OCI-LY7 (cell line): ENCODE measurements at places on chromosomes 3 and 15.

GRCh38 chr3:80052271-80052670 is 284.5 kb upstream of the ROBO1 start:
- no peak for DNase-seq

DNA sequence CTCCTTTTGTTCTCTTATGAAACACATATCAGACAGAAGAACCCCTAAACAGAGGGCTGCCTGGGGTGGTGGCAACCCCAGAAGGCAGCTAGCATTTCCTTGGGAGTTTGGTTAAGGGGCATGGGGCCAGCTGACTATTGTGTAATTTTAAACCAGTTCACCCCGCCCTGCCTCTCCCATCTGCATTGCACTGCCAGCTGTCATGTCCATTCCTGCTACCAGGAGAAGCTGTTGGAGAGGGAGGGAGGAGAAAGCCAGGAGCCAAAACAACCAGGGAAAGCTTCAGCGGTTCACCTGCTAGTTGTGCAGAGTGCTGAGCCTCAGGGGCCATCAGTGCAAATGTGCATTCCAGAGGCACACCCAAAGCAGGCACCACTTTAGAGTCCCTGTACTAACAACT is 47.6 kb upstream of the ATP1B3 start:
- no peak for DNase-seq

- no peak for DNase-seq
Measured at GRCh38 chr3:51395493-51396213, 4.6 kb downstream of the RBM15B start.

- no peak for DNase-seq
Measured at GRCh38 chr3:40340541-40341170, 31.1 kb downstream of the EIF1B start.

DNA sequence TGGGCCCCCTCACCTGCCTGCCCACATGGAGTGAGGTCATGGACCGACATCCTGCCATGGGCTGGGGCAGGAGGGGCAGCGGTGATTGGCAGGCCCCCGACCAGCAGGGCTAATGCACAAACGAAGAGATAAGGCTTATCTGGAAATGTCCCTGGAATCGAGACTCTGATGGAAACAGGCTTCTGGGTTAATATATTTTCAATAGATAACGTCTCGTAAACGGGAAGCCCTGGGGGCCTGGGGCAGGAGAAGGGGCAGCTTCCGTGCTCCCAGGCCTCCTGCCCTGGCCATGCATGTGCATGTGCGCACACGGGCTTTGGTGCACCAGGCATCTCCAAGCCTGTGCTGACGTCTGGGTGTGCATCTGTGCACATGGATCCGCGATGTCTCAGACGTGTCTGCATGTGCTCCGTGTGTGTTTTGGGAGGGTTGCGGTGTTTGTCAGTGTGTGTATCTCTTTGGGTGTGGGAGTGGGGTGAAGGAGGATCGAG is 55.1 kb downstream of the DNAJB8 start:
- DNase-seq, result no peak

DNA sequence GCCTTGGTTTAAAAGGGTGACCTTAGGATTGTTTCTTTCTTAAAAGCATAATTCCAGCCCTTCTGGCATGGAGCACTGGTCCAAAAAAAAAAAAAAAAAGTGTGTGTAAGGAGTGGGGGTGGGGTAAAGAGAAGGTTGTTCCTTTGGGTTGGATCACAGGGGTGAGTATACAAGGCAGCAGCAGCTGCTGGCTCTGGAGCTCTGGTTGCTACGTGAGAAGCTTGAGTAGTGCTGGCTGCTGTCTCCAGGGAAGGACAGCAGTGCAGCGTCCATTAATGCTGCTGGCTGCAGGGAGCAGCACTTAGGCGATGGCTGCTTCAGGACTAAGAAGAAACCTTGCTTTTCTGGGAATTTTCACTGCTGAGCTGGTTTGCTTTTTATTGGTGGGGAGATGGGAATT is 2.3 kb downstream of the SETD5 start:
- peak; percentile 45 for DNase-seq

- no peak for DNase-seq
Measured at GRCh38 chr15:44215594-44215993, 20.5 kb upstream of the FRMD5 start.

DNA sequence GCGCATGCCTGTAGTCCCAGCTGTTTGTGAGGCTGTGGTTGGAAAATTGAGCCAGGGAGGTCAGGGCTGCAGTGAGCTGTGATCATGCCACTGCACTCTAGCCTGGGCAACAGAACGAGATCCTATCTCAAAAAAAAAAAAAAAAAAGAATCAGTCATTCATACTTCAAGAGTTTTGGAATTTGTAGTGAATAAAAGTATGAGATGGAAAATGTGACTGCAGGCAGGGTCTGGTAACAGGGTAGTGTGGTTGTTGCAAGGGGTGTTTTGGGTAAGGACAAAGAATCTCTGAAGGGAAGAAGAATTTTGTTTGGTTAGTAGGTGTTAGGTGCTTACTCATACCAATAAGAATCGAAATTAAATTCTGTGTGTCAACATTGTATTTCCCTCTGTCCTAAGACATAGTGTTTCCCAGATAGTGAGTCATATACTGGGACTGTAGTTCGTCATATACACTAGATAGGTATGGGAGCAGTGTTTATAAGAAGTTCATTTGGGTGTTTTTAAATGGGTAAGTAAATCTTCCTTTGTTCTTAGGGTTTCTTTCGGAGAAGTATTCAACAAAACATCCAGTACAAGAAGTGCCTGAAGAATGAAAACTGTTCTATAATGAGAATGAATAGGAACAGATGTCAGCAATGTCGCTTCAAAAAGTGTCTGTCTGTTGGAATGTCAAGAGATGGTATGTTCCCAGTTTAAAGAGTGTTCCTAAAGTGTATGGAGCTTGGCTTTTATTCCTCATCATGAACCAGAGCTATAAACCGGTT is 14.2 kb downstream of the NR1D2 start:
- DNase-seq, result no peak

GRCh38 chr3:5058471-5058951 is 63.6 kb upstream of the ARL8B start:
- no peak for DNase-seq

DNA sequence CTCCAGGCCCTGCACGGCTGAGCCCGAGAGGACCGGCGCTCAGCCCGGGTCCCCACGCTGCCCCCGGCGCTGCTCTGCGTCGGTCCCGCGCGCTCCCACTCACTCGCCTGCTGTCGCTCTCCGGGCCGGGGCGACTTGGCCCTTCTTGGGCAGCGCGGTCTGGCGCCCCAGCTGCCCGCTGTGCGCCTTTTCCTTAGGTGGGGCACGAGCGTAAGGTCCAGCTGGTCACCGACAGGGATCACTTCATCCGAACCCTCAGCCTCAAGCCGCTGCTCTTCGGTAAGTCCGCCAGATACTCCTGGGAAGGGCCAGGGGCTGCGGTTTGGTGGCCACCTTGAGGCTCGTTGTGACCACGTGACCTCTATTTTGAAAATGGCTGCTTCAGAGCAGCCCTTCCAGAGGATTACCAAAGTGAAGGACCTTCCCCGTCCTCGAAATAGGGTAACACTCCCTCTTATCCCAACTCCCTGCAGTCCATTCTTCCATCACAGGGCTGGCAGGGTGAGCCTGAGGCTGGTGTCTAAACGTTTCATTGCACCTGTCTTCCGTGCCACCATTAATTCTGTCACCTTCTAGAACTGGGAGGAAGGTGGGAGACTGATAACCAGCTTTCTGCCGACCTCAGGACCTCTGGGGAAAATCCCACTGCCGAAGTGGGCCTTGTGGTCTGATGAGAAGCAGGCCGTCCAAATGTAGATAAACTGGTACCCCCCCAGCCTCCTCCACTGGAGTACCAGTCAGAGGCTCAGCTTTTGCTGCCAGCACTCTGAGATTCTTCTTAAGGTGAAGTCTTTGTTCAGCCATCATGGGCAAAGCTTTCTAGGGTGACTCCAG is 812 bp downstream of the P4HTM start:
- DNase-seq, result peak; percentile 37

- no peak for DNase-seq
Measured at GRCh38 chr3:106341087-106341486, 472.3 kb upstream of the CBLB start.

- peak; percentile 76 for DNase-seq
Measured at GRCh38 chr3:112129925-112130637, 3.0 kb downstream of the GCSAM start.

DNA sequence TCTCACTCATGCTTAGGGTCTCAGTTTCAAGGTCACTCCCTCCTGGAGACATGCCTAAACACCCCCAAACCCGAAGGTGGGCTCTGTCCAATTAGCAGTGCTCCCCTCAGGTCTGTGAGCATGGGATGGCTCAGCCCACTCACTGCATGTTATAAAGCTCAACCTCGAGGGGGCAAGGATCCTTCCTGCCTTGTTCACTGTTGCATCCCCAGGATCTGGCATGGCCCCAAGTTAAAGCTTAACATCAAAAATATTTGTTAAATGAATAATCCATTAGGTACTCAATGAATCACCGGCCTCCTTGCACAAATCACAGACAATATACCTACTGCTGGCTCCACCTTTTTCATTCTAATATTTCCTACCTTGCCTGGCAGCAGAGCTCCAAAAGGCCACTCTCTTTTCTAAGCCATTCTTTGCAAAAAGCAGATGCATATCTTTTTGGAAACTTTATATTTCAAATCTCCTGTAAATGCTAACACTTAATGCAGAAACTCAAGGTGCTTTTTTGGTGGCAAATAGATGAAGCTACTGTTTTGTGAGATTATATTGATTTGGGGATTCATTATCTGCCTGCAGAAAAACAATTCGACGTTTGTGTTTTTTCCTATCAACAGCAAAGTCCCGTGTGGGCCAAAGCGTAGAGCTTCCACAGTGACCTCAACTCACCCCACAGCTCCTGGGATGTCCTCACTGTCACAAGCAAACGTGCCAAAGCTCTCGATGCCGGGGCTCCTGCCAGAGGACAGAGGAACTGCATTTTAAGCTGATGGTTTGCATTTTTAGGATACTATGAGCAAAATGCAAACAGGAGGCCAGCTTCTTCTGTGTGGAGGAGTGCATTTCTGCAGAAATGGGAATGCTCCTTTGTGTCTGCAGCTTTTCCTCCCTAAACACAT is 35.4 kb downstream of the PCOLCE2 start:
- DNase-seq, result no peak

DNA sequence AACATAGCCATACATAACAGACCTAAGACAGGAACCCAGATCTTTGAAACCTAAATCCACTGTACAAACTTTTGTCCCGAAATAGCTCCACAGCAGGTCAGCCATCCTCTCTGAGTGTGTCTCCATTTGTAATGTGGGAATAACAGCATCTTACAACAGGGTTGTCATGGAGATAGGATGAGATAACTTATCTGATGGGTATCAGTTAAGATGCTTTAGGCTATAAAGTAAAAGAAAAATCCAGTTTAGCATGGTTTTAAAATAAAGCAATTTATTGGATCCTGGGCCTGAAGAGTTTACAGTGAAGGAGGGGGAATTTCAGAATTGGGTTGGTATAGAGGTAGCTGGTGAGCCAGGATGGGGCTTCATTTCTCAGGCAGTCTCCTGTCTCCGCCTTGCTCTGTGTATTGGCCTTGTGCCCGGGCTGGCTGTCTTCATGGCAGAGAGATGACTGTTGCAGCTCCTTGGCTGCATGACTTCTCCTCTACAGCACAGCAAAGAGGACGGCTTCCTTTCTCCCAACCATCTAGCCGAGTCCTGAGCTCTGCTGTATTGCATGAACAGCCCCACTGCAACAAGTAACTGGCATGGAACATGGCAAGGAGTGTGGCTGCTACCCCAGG is 131.9 kb upstream of the PROK2 start:
- DNase-seq, result no peak

- DNase-seq, result no peak
Measured at GRCh38 chr15:68047826-68048225, 6.3 kb upstream of the PIAS1 start.

DNA sequence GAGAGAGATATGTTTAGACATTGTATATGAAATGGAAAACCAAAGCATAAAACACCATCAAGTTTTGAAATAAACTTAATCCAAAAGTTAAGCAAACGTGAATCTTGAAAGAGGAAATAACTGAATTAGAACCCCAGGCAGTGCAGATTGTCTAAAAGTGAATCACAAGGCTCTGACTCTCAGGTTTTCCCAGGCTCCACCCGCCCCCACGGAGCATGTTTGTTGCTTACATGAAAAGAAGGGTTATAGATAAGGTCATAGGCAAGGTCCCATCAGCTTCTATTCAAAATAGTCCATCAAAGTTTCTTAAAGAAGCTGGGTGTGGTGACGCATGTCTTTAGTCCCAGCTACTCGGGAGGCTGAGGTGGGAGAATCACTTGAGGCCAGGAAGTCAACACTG is 29.0 kb upstream of the SLMAP start:
- no peak for DNase-seq

DNA sequence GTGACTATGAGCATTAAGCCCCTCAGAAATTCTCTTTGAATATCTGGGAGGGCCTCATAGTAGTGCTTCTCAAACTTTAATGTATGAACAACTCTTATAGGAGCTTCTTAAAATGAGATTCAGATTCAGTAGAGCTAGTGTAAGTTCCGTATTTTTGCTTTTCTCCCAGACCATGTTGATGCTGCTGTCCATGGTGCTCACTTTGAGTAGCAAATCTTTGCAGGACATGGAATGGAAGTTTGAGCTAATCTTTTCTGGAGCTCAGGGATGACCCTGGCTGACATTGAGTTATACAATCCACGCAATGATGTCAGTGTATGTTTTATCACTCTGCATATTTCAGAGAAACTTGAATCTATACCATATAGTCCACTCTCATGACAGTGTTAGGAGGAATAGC is 134.2 kb downstream of the OTOL1 start:
- DNase-seq, result no peak
